ENCODE measurements at places on chromosomes 2 and 18. TPM values are rescaled to one million over a fixed set of nuclear protein-coding genes. Genes with fewer than 3 reads are reported as not detected.

DNA sequence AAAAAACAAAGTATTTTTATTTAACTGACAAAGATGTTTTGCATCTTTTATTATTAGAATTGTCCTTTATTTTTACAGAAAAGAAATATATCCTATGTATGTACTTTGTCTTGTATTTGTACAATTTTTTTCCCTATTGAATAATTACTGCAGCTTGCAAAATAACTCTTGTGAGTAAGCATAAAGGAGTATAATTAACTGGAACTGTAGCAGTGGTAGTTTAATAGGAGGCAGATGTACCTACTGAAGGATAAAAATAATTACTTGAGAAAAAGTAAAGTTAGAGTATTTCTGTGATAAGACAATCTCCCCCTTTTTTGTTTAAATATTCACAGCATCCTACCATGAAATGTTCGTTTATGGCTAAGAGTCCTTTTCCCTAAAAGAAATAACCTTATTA is 34.7 kb downstream of the EHBP1 start:
- DNase-seq: no peak

- no peak for DNase-seq
These were observed 195.4 kb upstream of the HDAC4 start for GRCh38 chr2:239596253-239596652.

DNA sequence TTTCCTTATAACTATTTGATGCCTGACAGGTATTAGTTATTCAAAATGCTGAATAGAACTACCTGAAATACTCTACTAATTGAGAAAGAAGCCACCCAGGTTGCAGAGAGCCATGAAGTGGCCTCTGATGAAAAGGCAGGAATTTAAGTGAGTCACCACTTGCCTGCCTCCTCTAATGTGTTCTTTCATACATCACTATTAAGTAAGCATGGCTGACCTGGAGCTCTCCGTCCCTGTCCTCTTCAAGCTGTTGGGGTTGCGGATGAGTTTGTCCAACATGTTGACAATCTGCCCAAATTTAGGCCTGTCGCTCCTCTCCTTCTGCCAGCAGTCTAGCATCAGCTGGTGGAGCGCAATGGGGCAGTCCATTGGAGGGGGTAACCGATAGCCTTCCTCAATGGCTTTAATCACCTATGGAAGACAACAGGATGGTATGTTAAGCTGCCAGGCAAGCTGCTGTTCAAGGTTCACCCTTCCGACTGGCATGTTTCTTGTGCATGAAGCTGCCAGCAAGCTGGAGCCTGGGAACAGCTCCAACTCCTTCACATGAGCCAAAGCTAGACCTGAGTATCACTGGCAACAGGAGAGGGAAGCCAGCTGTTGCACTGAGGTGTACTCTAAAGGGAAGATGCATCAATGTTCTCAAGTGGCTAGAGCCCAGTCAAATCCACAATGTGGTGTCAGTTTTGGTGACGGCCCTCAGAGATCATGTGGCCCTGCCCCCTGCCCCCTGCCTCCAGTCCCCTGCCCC is 142.2 kb downstream of the EPHA4 start:
- peak; percentile 14 for DNase-seq

DNA sequence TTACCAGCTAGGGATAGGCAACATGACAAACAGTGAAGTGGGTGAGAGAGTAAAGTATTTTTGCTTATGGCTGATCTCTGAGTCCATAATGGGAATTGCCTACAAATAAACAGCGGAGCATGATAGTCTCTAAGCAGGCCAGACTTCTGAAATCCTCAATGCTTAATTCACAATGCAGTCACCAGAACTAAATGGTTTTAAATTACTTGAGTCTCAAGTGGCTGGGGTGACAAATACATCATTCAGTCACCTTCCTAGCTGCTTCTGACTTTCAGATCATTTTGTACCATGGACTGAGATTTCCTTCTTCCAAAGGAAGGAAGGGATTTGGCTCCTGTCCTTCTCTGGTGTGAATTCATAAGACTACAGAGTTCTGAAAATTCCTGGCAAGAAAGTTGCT is 82.8 kb upstream of the RMP24 start:
- peak; percentile 42 for DNase-seq

DNA sequence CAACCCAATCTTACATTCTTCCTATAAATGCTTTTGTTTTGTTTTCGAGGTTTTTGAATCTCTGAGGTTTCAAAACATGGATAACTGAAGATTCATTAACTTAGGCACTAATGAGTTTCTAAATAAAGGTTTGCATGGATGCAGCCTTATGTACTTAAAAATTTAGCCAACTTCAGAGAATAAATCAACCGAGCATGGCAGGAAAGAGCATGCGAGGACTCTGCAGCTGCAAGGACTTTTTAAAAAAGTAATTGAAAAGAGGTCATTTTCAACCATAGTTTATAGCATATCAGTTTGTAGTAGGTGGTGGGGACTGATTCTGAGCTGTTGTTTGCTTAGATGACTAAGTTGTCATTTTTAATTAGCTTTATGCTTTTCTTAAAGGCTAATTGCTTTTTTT is 567.0 kb upstream of the ZEB2 start:
- DNase-seq: no peak

CYP27A1 gene
- total RNA-seq: 63.1 TPM

DNA sequence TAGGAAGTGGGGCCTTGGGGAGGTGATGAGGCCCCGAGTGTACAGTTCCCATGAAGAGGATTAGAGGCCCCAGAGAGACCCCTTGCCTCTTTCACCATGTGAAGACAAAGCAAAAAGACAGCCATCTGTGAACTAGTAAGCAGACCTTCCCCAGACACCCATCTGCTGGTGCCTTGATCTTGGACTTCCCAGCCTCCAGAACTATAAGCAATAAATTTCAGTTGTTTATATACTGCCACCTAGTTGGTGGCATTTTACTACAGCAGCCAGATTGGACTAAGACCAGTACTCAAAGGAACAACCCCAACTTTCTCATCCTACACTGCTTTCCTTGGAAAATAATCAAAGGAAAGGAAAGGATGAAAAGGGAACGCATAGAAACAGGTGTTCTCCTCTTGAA is 27.9 kb upstream of the CREG2 start:
- DNase-seq: no peak

AMER3 gene
- 1.2 TPM for total RNA-seq

THAP4 gene
- 93.0 TPM for total RNA-seq

- DNase-seq: no peak
These were observed 16.6 kb downstream of the PAIP2B start for GRCh38 chr2:71210292-71210691.

- DNase-seq: peak; percentile 53
These were observed 27.2 kb downstream of the PPP3R1 start for GRCh38 chr2:68225119-68225632.

DNA sequence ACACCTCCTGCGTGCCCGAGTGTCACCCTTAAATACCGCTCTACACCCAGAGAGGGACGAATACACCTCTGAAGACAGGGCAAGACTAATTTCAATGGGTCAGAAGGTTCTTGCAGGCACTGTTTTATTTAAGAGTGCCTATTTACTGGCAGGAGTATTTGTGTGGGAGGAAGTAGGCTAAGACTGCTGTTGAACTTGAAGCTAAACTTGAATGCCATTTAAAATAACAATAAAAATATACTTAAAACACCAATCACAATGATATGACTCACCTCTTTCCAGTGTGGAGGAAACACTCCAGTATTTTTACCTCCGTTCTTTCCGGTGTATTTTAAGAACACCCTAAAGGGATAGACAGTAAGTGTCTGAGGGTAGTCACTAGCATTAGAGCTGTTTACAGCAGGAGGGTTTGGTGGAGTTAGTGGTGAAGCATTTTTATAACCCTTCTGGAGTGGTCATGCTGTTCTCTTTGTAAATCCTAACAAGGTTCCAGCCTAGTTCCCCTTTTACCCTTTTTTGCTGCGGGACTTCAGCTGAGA is 9.6 kb upstream of the HOXD1 start:
- DNase-seq: no peak

GRCh38 chr2:236631856-236632291 is 62.2 kb downstream of the ACKR3 start:
- no peak for DNase-seq

APOB gene
- total RNA-seq: 0.15 TPM

GRCh38 chr2:231058761-231059550 is 2.3 kb downstream of the PSMD1 start:
- DNase-seq: peak; percentile 13

GRCh38 chr2:20365249-20365817 is 14.7 kb upstream of the PUM2 start:
- DNase-seq: no peak

DNA sequence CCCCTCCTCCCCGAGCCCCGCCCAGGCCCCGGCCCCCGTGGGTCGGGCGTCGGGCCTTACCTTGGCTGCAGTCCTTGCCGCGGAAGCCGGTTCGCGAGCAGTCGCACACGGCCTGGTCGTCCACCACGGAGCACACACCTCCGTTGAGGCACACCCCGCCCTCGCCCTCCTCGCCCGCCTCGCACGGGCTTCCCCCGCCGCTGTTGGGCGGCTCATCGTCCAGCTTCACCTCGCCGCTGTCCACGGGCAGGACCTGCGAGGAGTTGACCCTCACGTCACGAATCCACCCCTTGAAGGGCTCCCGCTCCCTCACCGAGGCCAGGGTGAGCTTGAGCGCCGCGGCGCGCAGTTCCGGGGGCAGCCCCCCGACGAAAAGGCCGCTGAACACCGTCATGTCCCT is 4.5 kb downstream of the NRXN1 start:
- DNase-seq: no peak

- DNase-seq: no peak
These were observed 32.0 kb upstream of the MYCN start for GRCh38 chr2:15908371-15908770.

- no peak for DNase-seq
These were observed 47.0 kb downstream of the INHBB start for GRCh38 chr2:120392923-120393322.

PSD4 gene
- total RNA-seq: 5.4 TPM

GRCh38 chr2:159251296-159252173 is 35.0 kb downstream of the WDSUB1 start:
- no peak for DNase-seq

DNA sequence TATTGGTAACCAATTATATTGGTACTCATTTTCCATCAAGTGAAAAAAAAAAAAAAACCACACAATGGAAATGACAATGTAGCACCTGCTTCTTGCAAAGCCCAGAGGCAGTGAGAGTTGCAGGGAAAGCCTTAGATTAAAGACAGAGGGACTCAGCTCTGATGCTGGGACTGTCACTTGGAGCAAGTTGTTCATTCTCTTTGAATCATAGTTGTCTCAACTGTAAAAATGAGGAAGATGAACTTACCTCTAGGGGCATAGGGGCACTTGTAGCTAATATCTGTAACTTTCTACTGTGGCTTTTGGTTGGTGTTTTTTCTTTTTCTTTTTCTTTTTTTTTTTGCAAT is 81.4 kb upstream of the LPIN2 start:
- DNase-seq: no peak

- no peak for DNase-seq
These were observed 179.6 kb downstream of the SATB2 start for GRCh38 chr2:199278099-199278498.

- DNase-seq: no peak
These were observed 156.6 kb downstream of the DNAH7 start for GRCh38 chr2:195912079-195912478.

DNA sequence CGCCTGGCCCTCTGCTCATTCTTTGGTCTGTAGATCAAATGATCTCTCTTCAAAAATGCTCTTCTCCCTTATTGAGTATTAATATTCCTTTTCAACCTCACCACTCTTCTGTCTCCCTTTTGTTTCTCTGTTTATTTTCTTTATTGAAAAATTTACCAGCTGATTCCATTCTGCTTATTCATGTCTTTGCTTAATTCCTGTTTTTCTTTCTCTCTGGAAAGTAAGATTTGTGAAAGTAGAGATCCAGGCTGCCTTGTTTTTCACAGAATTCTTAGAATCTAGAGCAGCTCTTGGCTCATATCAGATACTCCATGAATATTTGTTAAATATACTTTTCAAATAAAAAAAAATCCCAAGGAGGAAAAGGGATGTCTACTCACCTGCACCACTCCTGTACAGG is 157.0 kb downstream of the DOCK10 start:
- no peak for DNase-seq

GRCh38 chr18:31497404-31497835 is 557 bp upstream of the DSG2 start:
- DNase-seq: no peak

DNA sequence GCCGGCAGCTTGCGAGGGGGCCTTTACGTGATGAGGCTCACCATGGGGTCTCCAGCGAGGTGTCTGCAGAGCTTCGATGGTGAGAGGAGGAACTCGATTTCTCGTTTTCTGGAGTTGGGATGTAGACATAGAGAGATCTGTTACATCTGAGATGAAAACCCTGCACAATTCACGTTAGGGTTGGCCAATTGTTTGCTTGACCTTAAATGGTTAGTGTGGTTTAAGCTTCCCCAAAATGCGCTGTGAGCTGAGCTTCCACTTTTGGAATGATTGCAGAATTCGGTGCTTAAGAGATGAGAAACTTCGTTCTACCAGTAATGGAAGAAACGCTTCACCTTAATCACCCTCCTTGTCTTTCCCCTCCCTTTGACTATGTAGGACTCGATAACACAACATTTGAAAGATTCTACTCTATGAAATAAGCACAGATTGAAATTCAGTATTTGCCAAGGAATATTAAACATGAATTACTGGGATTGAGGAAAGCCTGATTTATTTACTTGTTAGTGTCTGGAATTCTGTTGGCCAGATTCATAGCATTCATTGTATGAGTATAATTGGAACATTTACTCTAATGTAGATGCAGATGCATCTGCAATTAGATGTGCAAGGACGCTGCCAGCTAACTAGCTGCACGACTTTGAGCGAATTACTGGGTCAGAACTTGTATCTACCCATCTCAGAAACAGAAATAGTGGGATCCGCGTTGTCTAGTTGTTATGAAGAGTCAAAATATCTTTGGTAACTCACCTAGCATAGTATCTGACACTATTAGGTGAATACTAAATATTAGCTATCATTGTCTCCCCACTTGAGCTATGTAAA is 1.6 kb upstream of the KLF7 start:
- peak; percentile 34 for DNase-seq

GRCh38 chr2:6977113-6977741 is 60.0 kb downstream of the RNF144A start:
- DNase-seq: peak; percentile 66

DNA sequence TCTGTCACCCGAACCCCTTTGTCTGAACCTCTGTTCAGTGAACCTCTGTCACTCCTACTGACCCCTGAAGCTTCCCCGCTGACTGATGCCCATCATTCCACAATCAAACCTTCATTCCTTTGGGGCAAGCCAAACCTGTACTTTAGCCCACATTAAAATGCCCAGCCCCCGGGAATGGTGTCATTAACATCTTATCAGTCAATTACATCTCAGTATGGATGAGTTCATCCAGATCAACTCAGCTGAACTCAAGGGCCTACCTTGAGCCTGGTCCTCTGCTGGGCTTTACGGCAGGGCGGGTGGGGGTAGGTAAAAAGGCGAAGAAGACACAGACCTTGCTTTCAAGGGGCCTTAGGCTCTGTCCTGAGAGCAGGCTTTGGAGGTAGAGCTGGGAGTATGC is 154.4 kb upstream of the SMAD2 start:
- DNase-seq: no peak

DNA sequence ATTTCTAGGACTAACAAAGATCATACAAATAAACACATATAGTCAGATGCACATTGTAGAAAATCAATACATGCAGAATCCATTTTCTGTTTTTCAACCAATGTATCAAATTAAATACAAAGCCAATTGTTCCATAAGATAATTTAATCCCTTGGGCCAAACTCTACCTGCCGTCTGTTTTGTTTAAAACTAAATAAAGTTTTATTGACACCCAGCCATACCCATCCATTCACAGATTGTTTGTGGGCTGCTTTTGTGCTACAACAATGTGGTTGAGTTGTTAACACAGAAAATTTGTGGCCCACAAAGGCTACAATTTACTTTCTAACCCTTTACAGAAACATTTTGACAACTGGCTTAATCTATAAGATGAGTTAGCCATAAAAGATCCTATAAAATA is 484.0 kb upstream of the ID2 start:
- DNase-seq: no peak

All from cardiac muscle cell (in vitro differentiated cells and primary cell).